ENCODE measurements at places on chromosomes 3 and 15.

DNA sequence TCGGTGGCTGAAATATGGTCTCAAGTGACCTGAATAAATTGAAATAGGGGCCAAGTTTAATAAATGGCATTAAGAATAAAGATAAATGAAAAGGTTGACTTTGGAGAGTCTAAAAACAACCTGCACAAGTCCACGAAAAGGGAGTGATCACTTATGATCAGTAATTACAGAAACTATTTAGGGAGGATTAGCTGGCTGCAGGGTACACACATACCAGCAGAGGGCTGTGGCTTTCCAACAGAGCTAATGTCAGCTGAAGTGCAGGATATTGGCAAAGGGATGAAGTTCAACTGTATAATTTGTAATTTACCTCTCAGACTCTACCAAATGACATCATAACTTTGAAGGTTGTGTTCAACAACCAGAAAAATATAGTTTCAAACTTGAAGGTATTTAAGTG lies 86.8 kb downstream of the SYNPR start:
- no peak overlapping the region for H3K4me3 ChIP-seq
- no peak overlapping the region for H3K27ac ChIP-seq
- no peaks in the 10 kb centered on the region for H3K36me3 ChIP-seq
- no peaks in the 10 kb centered on the region for H3K4me1 ChIP-seq

DNA sequence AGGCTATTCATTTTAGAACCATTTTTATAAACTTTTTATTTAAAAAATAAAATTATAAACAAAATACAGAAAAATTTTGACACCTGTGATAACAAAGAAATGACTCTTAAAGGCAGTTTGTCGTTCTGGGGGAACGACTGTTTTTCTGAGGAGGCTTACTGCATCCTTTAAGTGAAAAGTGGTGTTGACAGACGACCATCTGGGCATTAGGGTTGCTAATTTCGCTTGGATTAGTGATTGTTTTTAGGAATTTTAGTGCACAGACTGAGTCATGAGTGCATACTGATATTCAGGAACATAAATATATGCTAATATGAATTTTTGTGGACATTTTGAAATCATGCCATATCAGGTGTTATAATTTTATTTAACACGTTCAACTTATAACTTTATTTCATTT lies 28.5 kb downstream of the OSTN start:
- H3K27ac ChIP-seq = no peak overlapping the region
- no peaks in the 10 kb centered on the region for H3K36me3 ChIP-seq
- H3K4me3 ChIP-seq = no peak overlapping the region
- DNase-seq = no peak
- H3K27me3 ChIP-seq = no peaks in the 10 kb centered on the region
- H3K4me1 ChIP-seq = no peaks in the 10 kb centered on the region

DNA sequence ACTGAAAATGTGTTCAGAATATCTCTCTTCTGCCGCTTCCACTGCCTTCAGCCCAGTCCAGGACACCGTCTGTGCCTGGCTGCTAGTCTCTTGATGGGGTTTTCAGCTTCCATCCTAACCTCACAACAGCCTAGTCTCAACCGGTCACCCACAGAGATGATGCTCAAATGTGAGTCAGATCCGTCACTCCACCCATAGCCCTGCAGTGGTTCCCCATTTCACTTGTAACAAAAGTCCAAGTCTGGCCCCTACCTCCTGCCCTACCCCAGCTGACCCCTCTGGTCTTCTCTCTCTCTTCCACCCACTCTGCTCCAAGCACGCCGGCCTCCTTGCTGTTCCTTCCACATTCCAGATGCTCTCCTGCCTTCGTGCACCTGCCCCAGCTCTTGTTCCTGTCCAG lies 68.1 kb downstream of the PPARG start:
- H3K27ac ChIP-seq = no peak overlapping the region
- peaks cover 2% of the 10 kb centered on the region for H3K4me1 ChIP-seq
- no peaks in the 10 kb centered on the region for H3K27me3 ChIP-seq
- no peak overlapping the region for H3K4me3 ChIP-seq

DNA sequence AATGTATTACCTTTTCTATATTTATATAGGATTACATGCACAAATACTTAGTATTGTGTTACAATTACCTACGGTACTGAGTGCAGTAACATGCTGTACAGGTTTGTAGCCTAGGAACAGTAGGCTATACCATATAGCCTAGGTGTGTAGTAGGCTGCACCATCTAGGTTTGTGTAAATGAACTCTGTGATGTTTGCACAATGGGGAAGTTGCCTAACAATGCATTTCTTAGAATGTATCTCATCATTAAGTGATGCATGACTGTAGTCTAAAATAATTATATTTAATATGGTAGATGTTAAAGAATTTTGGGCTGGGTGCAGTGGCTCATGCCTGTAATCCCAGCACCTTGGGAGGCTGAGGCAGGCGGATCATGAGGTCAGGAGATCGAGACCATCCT lies 281.0 kb downstream of the KLF13 start:
- no peak overlapping the region for H3K4me3 ChIP-seq
- peak; percentile 5 for DNase-seq
- no peaks in the 10 kb centered on the region for H3K27me3 ChIP-seq
- H3K36me3 ChIP-seq = no peaks in the 10 kb centered on the region
- peaks cover 11% of the 10 kb centered on the region for H3K4me1 ChIP-seq
- H3K27ac ChIP-seq = no peak overlapping the region

DNA sequence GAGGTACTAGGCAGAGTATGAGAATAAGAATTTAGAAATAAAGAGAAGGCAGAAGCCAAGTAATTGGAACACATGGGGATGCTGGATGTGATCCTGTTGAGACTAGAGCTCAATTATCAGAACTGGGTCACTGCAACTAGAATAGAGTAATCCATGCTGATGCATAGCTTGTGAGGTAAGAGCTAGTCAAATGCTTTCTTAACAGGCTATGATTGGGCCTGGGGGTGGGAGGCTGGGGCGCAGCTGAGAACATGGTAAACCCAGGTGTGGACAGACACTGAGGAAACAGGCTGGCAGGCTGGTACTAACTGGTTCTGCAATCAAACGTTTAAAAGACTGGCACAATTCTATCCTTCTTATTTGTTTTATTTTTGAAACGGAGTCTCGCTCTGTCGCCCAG lies 50.5 kb upstream of the LRRFIP2 start:
- no peaks in the 10 kb centered on the region for H3K36me3 ChIP-seq
- no peak for DNase-seq
- no peak overlapping the region for H3K27ac ChIP-seq

DNA sequence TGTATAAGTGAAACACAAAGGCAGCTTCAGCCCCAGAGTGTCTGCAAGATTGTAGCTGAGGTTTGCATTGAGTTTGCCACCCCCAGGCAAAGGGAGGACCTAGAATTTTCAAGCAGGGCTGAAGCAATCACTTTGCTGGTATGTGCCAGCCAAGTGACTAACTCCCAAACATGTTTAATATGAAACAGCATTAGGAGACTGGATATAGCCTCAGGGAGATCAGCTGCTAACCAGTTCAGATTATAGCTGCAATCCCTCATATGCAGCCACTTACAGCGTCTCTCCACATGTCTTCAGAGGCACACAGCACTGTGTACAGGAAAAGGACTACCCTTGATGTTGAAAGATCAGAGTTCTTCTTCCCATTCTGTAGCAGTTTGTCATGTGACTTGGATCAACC lies 38.4 kb upstream of the PPP2R3A start:
- H3K4me1 ChIP-seq = peaks cover 5% of the 10 kb centered on the region
- DNase-seq = peak; percentile 83
- H3K36me3 ChIP-seq = no peaks in the 10 kb centered on the region
- no peak overlapping the region for H3K27ac ChIP-seq
- no peaks in the 10 kb centered on the region for H3K27me3 ChIP-seq

DNA sequence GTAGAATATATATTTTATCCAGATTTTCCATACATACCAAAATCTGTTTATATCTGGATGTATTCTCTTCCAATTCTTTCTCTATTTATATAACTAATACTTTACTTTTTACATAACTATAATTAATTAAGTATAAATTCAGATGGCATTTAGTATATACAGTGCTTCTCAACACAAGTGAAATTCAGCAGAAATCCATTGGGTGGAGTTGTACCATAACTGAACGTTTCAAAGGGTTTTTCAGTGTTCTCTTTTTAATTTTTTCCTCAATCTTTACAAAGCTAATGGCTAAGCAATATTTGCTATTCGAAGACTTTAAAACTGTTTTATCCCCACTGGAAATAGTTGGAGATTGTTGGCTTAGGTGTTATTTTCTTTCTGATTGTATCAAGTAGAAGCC lies 13.9 kb upstream of the ZBBX start:
- no peak for DNase-seq
- no peak overlapping the region for H3K4me3 ChIP-seq
- no peaks in the 10 kb centered on the region for H3K27me3 ChIP-seq
- H3K36me3 ChIP-seq = no peaks in the 10 kb centered on the region

DNA sequence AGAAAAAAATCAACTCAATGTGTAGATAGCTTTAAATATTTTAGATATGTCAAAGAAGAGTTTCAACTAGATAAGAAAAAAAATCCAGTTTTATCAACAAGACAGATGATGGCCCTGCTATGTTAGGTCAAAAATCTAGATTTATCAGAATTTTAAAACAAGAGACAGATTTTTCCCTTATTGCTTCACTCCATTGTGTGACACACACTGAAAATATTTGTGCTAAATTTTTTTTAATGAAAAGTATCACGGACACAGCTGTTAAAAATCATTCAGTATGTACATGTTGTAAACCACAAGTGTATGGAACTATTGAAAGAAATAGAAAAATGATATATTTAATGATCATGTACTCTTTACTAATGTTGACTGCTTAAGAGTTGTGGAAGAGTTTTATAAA lies 43.6 kb downstream of the FOXB1 start:
- H3K27me3 ChIP-seq = no peaks in the 10 kb centered on the region
- H3K27ac ChIP-seq = no peak overlapping the region
- peak; percentile 19 for DNase-seq

- H3K36me3 ChIP-seq = no peaks in the 10 kb centered on the region
- no peaks in the 10 kb centered on the region for H3K27me3 ChIP-seq
- H3K4me3 ChIP-seq = no peak overlapping the region
- no peaks in the 10 kb centered on the region for H3K4me1 ChIP-seq
Measured at GRCh38 chr3:36075491-36075890, 304.8 kb upstream of the STAC start.

DNA sequence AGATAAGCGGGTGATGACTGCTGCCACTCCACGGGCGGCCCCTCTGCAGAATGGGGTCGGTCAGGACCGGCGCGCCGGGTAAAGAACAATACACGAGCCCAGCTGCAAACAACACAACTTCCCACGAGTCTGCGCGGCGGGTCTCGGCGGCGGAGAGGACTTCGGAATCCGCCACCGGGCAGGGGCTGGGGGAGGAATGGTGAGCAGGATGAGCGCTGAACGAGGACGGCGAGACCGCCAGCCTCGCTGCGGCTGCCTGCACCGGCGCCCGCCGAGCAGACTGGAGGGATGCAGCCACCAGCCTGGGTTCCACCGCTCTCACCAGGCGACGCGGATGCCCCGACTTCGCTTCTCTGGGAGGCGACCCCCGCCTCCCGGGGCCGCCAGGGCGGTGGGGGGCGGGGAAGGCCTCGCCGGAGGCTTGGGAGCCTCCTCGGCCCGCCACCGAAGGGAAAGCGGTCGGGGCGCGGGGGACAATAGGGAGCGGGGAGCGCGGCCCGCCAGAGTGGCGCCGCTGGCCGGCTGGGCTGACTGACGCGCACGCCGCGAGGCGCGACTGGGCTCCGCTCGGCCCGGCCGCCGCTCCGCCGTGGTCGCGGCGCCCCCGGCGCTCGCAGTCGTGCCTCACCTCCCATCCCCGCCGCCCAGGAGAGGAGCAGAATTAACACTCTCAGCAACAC lies 515 bp downstream of the ADAM10 start:
- H3K36me3 ChIP-seq = no peaks in the 10 kb centered on the region
- peak overlapping the region; percentile 90 for H3K27ac ChIP-seq
- peak overlapping the region; percentile 97 for H3K4me3 ChIP-seq
- DNase-seq = peak; percentile 59
- peaks cover 1% of the 10 kb centered on the region for H3K4me1 ChIP-seq
- H3K27me3 ChIP-seq = no peaks in the 10 kb centered on the region

DNA sequence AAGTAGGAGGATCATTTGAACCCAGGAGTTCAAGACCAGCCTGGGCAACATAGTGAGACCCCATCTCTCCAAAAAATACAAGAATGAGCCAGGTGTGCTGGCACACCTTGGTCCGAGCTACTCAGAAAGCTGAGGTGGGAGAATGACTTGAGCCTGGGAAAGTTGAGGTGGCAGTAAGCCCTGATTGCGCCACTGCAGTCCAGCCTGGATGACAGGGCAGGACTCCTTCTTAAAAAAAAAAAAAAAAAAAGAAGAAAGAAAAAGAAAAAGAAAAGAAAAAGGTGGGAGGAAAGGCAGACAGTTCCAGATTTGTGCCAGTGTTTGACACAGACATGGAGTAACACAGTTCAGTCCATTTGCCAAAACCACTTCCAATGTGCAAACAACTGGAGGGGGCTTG lies 75.7 kb downstream of the ATP10A start:
- no peaks in the 10 kb centered on the region for H3K27me3 ChIP-seq
- H3K27ac ChIP-seq = no peak overlapping the region
- DNase-seq = no peak
- H3K36me3 ChIP-seq = no peaks in the 10 kb centered on the region
- no peak overlapping the region for H3K4me3 ChIP-seq

GRCh38 chr3:151630938-151631441 lies 102.7 kb upstream of the AADACL2 start:
- no peaks in the 10 kb centered on the region for H3K36me3 ChIP-seq
- no peaks in the 10 kb centered on the region for H3K27me3 ChIP-seq

DNA sequence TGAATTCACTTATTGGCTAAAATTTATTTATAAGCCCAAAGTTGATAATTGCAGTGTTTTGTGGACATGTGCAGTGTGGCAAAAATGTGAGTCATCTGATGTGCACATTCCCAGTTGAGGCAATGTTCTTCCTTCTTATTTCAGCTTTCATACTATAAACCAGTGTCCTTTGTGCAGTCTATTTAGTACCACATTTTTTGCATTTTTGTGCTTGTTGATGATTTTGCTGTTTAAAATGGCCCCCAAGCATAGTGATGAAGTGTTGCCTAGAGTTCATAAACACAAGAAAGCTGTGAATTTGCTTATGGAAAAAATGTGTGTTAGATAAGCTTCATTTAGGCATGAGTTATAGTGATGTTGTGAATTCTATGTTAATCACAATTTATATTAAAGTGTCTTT lies 19.4 kb upstream of the IL20RB start:
- DNase-seq = peak; percentile 10
- H3K4me3 ChIP-seq = no peak overlapping the region
- no peaks in the 10 kb centered on the region for H3K27me3 ChIP-seq
- H3K4me1 ChIP-seq = peaks cover 6% of the 10 kb centered on the region
- peaks cover 4% of the 10 kb centered on the region for H3K36me3 ChIP-seq

GRCh38 chr3:158765518-158766205 lies 33.4 kb upstream of the RARRES1 start:
- no peaks in the 10 kb centered on the region for H3K36me3 ChIP-seq
- no peak overlapping the region for H3K4me3 ChIP-seq
- no peak for DNase-seq
- no peak overlapping the region for H3K27ac ChIP-seq

DNA sequence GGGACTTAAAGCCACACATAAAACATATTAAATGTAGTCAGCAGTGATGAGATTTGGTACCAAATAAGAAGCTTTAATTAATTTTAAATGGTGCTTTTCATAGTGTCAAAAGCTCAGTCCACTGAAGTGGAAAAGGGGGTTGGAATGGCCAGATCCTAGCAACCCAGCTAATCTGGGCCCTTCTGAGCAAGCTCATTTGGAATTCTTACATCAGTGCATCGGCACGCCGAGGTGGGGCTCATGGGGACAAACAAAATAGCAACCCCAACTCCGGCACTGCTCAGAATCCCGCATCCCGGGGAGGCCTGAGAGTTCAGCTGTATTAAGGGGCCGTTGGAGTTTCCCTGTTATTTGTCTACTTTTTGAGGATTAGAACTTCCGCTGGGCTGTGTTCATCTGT lies 526.4 kb downstream of the SOX2 start:
- H3K36me3 ChIP-seq = no peaks in the 10 kb centered on the region
- DNase-seq = no peak
- no peak overlapping the region for H3K4me3 ChIP-seq
- no peaks in the 10 kb centered on the region for H3K4me1 ChIP-seq
- no peaks in the 10 kb centered on the region for H3K27me3 ChIP-seq
